Left renal cortex interstitium (tissue), 4 donors: ENCODE measurements at places on chromosomes 5 and 9.

DNA sequence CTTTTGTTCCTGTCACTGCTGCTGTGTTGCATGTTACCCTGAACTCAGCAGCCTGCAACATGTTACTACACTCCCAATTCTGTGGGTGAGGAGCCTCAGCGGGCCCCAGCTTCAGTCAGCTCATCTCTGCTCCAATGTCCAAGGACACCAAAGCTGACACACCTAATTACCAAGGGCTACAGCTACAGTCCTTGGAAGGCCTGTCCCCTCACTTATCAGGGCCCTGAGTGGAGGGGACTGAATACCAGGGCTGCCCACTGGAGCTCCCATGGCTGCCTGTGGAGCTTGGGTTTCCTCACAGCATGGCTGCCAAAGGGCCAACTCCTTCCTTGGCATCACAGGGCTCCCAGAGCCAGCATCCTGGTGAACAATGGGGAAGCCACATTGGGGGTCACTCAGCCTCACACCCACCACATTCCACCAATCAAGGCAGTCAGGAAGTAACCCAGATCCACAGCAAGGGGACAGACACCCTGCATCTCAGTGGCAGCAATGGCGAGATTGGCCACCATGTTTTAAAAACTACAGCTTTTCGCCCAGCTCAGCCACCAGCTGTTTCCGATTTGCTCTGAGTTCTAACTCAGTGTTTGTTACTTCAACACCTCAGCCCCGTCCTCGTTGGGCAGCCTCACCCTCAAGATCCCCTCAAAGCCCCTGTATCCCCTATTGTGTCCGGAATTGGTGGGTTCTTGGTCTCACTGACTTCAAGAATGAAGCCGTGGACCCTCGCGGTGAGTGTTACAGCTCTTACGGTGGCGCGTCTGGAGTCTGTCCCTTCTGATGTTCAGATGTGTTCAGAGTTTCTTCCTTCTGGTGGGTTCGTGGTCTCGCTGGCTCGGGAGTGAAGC lies 18.9 kb downstream of the SEMA4D start:
- DNase-seq, result no peak

DNA sequence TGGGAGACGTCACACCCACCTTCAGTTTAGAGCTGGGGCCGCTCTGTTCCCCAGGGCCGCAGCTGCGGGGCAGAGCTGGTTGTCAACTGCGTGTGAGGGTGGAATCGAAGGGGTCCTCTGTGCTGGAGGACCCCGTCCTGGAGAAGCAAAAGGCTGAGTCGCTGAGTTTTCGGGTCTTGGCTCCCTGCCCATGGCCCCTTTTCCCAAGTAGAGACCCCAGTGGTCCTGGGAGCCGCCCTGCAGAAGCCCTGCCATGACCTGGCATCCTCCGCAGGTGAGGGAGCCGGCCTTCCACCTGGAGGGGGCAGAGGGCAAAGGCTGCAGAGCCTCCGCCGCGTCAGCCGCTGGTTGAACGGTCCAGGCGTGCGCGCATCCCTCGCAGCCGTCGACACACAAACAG lies 90.4 kb upstream of the COL5A1 start:
- no peak for DNase-seq

DNA sequence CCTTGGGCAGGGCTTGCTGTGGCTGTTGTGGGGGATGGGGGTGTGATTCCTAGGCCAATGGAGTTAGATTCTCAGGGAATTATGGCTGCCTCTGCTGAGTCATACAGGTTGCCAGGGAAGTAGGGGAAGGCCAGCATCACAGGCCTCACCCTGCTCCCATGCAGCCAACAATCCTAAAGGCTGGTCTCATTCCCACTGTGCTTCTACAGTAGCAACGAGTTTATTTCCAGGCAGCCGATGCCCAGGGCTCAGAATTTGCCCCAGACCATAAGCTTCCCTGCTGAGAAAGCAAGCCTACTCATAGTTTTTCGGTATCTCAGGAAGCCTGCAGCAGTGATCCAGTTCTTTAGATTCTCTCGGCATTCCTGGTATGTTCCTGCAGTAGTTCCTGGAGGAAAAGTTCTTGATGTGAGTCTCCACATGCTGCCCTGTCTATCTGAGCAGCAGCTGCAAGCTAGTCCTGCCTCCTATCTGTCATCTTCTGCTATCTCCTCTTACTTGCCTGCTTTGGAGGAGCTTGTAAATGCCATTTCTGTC lies 59.3 kb upstream of the SELENOP start:
- no peak for DNase-seq

- DNase-seq, result no peak
Observed at GRCh38 chr5:10726179-10726912, 34.7 kb downstream of the DAP start.

GRCh38 chr5:150829744-150830143 lies 16.6 kb upstream of the IRGM start:
- no peak for DNase-seq

DNA sequence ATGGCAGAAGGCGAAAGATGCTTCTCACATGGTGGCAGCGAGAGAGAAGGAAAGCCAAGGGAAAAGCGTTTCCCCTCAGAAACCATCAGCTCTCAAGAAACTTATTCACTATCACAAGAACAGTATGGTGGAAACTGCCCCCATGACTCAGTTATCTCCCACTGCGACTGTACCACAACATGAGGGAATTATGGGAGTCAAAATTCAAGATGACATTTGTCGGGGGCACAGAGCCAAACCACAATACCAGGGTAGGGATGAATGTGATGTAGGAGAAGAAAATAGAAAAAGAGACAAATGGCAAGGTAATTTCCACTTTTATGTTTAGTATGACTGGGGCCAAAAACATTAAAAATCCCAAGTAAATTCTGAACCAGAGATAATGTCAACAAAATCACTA lies 216.8 kb downstream of the TRIM36 start:
- DNase-seq, result no peak

- no peak for DNase-seq
Observed at GRCh38 chr9:113164536-113165300, 13.9 kb downstream of the SLC31A2 start.

GRCh38 chr5:11897781-11898180 lies 6.5 kb downstream of the CTNND2 start:
- no peak for DNase-seq

- DNase-seq, result no peak
Observed at GRCh38 chr9:17481565-17481964, 97.3 kb upstream of the SH3GL2 start.

DNA sequence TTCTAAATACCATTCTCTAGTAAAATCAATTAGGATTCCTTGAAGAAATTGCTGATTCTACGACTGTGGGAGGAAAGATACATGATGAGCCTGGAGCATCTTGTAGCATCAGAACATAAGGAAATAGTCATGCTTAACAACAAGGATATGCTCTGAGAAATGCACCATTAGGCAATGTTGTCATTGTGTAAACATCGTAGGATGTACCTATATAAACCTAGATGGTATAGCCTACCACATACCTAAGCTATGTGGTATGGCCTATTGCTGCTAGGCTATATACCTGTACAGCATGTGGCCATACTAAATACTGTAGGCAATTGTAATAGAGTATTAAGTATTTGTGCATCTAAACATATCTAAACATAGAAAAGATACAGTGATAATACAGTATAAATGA lies 77.4 kb upstream of the VCAN start:
- DNase-seq, result no peak

GRCh38 chr5:116303340-116303739 lies 218.5 kb downstream of the COMMD10 start:
- no peak for DNase-seq

- DNase-seq, result no peak
Observed at GRCh38 chr5:56673171-56673570, 142.2 kb upstream of the MAP3K1 start.

GRCh38 chr5:157651623-157652376 lies 438 bp downstream of the SOX30 start:
- DNase-seq, result peak; percentile 53

GRCh38 chr5:125357660-125358059 lies 611.2 kb upstream of the ZNF608 start:
- DNase-seq, result no peak

GRCh38 chr9:132531195-132531594 lies 51.2 kb upstream of the BARHL1 start:
- DNase-seq, result no peak

DNA sequence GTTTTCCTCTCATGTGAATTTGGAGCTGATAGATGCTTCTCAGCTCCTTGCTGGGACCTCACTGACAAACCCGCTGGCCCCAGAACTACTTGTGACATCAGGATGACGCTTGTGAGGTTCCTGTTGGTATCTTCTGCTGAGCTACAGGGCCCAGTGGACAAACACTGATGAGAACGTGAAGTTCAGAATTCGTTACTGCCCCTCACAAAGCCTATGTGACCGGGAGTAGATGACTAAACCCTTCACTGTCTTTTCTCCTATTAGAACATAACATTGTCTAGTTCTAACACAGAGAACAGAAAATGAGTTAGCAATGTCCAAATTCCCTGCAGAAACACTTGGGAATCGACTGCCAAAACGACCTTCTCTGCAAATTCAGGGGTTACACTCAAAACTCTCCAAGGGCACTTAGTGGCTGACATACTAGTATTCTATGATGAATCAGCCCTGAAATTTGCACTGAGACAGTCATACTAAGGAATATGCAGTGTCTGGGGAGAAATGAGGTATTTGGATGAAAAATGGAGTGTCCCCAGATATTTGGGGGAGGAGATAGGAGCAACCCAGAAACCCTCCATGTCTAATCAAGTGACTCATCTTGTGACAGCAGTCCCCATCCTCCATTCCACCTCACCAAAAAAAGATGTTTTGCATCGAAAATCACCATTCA lies 143.2 kb upstream of the TRIM32 start:
- DNase-seq, result no peak

- DNase-seq, result no peak
Observed at GRCh38 chr5:54270326-54270725, 40.0 kb downstream of the ARL15 start.

- no peak for DNase-seq
Observed at GRCh38 chr9:36842560-36843530, 191.2 kb downstream of the PAX5 start.

DNA sequence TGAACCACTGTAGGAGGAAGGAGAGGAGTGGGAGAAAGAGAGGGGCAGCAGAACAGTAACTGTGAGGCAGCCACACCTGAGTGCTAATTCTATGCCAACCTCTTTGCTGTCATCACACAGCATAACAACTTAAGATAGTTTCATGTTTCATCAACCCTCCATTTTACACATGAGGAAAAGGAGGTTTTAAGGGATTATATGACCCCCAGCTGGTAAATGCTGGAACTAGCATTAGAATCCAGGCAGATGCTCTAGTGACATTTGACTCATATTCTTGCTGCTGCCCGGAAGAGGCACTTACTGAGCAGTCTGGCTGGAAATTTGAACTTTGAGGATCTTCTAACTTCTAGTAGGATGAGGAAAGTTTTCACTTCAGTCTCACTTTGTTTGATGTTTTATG lies 24.1 kb upstream of the VLDLR start:
- no peak for DNase-seq

- DNase-seq, result no peak
Observed at GRCh38 chr9:136050266-136050700, 44.8 kb downstream of the NACC2 start.

DNA sequence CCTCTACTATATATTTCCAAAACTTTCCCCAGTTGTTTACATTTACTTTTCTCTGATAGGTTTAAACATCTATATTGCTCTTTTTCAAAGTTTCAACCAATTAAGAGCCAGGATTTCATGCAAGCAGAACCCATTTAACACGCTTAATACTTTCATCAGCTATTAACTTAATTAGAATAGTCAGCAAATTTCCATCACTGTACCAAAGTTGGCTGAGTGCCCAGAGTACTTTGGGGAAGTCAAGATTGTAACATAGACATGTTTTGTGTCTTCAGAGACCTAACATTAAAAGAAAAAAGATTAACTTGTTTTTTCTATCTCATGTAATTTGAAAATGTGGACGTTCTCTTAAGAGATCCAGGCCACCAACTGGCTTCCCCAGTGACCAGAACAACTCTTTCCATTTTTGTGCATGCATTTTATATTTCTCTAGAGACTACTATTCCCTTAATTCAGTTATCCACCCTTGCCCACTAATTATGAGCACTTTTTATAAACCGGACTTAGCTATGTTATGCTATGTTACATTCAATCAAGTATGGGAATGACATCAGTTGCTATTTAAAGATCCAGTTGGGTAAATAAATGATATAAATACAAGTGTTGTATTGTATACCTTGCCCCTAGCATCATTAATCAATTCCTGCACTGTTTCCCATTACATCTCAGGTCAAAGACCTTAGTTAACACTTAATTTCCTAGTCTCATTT lies 478.1 kb upstream of the NMUR2 start:
- DNase-seq, result no peak

DNA sequence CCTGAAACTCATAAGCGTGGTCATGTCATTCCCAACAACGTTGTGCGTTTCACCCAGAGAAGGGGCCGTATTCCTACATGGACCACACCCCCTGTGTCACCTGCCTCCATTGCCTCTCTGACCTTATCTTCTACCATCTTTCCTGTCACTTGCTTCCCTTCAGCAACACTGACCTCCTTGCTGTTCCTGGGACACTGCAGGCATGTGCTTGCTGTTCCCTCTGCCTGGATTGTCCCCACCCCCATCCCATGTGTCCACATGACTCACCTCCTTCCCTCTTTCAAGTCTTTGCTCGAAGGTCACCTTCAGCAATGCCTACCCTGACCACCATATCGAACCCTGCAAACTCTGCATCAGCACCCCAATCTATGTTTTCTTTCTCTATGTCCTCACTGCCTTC lies 133.2 kb upstream of the ZNF618 start:
- no peak for DNase-seq

- no peak for DNase-seq
Observed at GRCh38 chr9:14198841-14199455, 115.0 kb downstream of the NFIB start.

DNA sequence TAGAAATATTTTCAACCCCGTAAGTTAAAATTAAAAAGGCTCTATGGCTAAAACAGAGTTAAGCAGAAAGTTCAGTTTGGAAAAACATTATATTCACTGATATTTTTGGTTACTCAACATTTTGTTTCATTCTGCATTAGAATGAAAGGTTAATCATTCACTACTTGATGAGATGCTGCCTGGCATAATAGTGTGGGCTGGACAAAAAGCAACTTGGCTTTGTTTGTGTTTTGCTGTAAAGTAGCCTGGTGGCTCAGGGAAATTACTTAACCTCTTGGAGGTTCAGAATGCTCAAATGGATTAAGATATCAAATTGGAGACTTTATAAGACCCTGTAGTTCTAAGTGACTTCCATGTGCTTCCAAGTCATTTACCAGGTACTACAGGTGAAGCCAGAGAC lies 367.4 kb upstream of the TRPC7 start:
- DNase-seq, result no peak

DNA sequence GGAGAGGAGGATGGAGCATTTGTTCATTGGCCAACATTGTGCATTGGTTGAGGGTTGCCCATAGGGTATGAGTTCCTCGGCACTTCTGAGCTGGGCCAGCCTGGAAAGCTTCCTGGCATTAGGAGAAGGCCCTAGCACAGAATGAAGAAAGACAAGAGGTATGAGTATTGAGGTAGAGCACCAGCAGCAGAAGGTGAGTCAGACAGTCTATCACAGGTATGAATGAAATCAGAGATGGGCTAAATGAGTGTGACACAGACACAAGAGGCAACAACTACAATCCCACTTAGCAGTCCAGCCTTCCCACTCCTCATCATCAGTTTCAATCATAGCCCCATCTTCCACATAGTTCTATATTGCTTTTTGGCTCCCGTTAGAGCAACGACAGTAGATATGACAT lies 25.4 kb upstream of the TGFBR1 start:
- no peak for DNase-seq

- DNase-seq, result peak; percentile 39
Observed at GRCh38 chr5:93088592-93089389, 492.2 kb downstream of the NR2F1-AS1 start.
